ENCODE measurements at places on chromosomes 2 and 18.

DNA sequence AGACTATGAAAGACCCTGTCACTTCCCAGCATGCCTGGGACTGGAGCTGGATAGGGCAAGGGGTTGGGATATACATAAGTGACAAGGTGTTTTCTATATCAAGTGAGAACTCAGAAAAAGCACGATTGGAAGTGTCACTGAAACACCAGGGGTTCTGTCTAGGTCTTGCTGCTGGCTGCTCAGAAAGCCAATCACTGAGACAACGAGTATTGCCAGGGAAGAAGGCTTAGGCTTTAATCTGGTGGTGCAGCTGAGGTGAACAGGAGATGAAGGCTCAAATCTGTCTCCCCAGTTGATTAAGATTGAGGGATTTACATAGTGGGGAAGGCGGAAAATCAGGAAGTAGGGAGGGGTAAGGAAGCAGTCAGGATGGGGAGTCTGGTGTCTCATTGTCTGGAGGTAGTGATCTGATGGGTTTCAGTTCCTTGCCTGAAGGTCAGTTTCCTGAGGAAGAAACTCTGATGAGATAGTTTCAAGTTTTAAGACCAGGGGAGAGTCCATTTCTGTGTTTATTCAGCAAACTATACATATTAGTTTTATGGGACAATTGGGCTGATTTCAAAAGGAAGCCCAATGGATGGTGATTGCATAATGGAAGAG lies 3.5 kb upstream of the C2orf74 start:
- H3K36me3 ChIP-seq = no peaks in the 10 kb centered on the region
- DNase-seq = no peak
- no peak overlapping the region for H3K27ac ChIP-seq
- H3K4me1 ChIP-seq = no peaks in the 10 kb centered on the region

- H3K36me3 ChIP-seq = no peaks in the 10 kb centered on the region
- H3K27me3 ChIP-seq = peaks cover 25% of the 10 kb centered on the region
- H3K4me3 ChIP-seq = peak within 1 kb of the TSS; percentile 45
- H3K4me1 ChIP-seq = no peaks in the 10 kb centered on the region
- no peak for DNase-seq
Measured at GRCh38 chr2:68643011-68643873, at the start of gene PROKR1. Gene PROKR1 (plus strand): TSS chr2:68643579. CDS start chr2:68645822, 2,243 bp downstream.

DNA sequence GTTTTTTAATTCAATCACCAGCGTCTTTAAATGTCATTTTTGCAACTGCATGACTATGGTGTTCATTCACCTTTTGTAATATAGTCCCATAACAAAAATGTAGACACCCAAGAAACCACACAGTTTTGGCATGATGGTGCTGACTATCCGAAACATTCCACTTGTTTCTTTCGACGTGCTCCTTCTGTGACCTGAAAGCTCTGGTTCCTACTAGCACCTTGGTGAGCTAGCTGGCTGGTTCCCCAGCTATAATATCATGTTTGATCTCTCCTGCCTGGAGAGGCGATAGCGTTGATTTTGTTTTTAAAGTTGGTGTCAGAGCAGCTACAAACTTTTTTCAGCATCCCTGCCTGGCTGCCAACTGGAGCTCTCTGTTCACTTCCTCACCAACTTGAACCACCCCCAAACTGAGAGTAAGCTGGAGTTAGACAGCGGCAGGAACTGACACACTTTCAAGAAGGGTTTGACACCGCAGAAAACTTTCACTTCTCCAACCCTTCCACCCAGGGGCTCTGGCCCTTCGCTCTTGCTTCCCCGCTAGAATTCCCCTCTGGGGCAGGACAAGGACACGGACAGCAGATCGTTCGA lies 1.1 kb downstream of the ATAD2B start:
- peaks cover 15% of the 10 kb centered on the region for H3K4me1 ChIP-seq
- peak overlapping the region; percentile 88 for H3K27ac ChIP-seq
- H3K36me3 ChIP-seq = no peaks in the 10 kb centered on the region
- H3K4me3 ChIP-seq = peak overlapping the region; percentile 92

DNA sequence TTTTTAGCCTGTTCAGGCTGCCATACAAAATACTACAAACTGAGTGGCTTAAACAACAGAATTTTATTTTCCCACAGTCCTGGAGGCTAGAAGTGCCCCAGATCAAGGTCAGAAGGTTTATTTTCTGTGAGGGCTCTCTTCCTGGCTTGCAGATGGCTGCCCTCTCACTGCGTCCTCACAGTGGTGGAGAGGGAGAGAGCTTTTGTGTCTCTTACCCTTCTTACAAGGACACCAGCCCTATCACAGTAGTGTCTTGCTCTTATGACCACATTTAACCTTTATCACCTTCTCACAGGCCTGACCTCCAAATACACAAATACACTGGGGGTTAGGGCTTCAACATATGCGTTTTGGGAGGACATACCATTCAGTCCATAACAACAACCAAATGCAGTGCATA lies 11.7 kb downstream of the WDR7 start:
- H3K27ac ChIP-seq = no peak overlapping the region
- no peaks in the 10 kb centered on the region for H3K27me3 ChIP-seq
- H3K4me3 ChIP-seq = no peak overlapping the region
- H3K4me1 ChIP-seq = no peaks in the 10 kb centered on the region

DNA sequence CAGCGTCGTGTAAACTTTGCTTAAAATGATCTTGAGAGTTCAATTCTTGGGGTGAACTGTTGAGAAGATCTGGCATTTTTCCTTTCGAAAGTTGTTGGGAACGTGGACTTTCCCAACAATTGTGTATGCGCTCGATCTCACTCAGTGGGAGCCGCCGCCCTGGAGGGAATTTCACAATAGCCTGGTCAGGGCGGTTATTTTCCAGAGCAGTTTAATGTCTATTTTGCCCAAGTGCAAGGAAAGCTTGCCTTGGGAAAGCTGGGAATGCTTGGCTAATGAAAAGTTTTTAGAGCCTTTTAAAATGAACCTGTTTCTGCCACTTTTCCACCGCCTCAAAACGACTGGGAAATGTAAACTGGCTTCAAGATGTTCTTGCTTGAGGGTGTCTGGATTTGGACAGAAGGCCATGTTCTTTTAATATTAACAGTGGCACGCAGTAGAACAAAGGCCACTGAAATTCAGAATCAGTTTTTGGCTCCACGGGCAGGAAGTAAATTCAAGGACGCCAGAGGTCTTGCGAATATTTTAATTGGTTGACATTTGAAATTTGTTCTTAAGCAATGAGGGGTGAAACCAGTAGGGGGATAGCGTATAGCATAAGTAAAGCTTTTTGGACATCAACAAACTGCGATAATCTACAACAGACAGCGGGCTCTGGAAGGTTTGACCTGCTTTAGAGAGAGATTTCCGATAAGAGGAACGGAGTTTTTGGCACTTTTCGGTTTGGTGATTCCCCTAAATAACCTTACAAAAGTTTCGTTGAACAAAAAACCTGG lies 1.2 kb downstream of the CFLAR start:
- H3K4me1 ChIP-seq = peaks cover 36% of the 10 kb centered on the region
- H3K36me3 ChIP-seq = no peaks in the 10 kb centered on the region
- DNase-seq = peak; percentile 69
- peak overlapping the region; percentile 100 for H3K27ac ChIP-seq
- H3K4me3 ChIP-seq = peak overlapping the region; percentile 67
- H3K27me3 ChIP-seq = no peaks in the 10 kb centered on the region

- H3K36me3 ChIP-seq = no peaks in the 10 kb centered on the region
- H3K27ac ChIP-seq = no peak within 1 kb of the TSS
- no peaks in the 10 kb centered on the region for H3K27me3 ChIP-seq
- no peak within 1 kb of the TSS for H3K4me3 ChIP-seq
- no peak for DNase-seq
- H3K4me1 ChIP-seq = no peaks in the 10 kb centered on the region
Measured at GRCh38 chr2:42764096-42764495, at the start of gene OXER1. Gene OXER1 (minus strand): TSS chr2:42764135. CDS start chr2:42764062, 73 bp downstream.

- H3K4me1 ChIP-seq = no peaks in the 10 kb centered on the region
- no peaks in the 10 kb centered on the region for H3K27me3 ChIP-seq
- no peak overlapping the region for H3K4me3 ChIP-seq
- H3K27ac ChIP-seq = no peak overlapping the region
Measured at GRCh38 chr2:135849087-135849486, 12.1 kb upstream of the LCT start.

- H3K4me1 ChIP-seq = no peaks in the 10 kb centered on the region
- H3K36me3 ChIP-seq = no peaks in the 10 kb centered on the region
- no peak for DNase-seq
- H3K27me3 ChIP-seq = no peaks in the 10 kb centered on the region
Measured at GRCh38 chr2:32963941-32964340, 17.2 kb downstream of the LTBP1 start.

- DNase-seq = no peak
- no peak overlapping the region for H3K27ac ChIP-seq
- H3K27me3 ChIP-seq = no peaks in the 10 kb centered on the region
- no peaks in the 10 kb centered on the region for H3K36me3 ChIP-seq
Measured at GRCh38 chr2:26396734-26397298, 4.9 kb upstream of the DRC1 start.

- H3K4me1 ChIP-seq = no peaks in the 10 kb centered on the region
- no peak for DNase-seq
- H3K27ac ChIP-seq = no peak overlapping the region
- H3K27me3 ChIP-seq = no peaks in the 10 kb centered on the region
- H3K36me3 ChIP-seq = no peaks in the 10 kb centered on the region
- no peak overlapping the region for H3K4me3 ChIP-seq
Measured at GRCh38 chr18:51668607-51669006, 471.1 kb upstream of the MEX3C start.

DNA sequence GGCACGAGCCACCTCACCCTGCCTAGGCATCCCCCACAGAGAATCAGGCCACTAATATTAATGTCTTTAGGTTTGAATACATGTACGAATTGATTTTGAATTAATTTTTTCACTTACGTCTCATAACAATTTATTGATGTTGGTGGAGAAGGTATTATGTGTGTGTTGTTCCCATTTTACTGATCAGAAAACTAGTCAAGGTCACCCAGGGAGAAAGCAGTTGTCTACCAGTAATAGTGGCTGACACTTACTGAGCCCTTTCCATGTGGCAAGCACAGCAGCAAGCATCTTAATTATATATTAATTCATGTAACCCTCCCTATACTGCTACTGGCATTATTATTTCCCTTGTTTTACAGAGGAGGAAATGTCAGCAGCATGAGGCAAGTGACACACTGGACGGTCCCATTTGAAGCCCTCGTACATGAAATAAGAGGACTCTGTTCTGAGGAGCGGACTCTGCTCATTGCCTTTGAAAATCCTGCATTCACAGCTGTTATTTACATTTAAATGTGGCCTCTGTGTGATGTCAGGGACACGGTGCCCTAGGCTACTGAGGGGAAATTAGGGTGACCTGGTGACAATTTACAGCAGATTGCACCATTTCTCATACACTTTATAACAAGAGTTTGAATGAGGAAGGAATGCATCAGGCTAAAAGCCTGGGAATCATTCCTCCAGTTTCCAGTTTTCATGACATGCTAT lies 30.9 kb upstream of the KCNE4 start:
- no peaks in the 10 kb centered on the region for H3K27me3 ChIP-seq
- H3K36me3 ChIP-seq = no peaks in the 10 kb centered on the region
- H3K4me1 ChIP-seq = peaks cover under 1% of the 10 kb centered on the region
- DNase-seq = no peak
- H3K4me3 ChIP-seq = no peak overlapping the region
